Foreskin fibroblast (primary cell): ENCODE measurements at places on chromosomes 3 and 15.
A peak's percentile ranks its signal among the peaks of the same experiment; 100 is the strongest.

GRCh38 chr3:127431066-127431465 lies 143.2 kb upstream of the PRR20G start:
- no peak for DNase-seq

DNA sequence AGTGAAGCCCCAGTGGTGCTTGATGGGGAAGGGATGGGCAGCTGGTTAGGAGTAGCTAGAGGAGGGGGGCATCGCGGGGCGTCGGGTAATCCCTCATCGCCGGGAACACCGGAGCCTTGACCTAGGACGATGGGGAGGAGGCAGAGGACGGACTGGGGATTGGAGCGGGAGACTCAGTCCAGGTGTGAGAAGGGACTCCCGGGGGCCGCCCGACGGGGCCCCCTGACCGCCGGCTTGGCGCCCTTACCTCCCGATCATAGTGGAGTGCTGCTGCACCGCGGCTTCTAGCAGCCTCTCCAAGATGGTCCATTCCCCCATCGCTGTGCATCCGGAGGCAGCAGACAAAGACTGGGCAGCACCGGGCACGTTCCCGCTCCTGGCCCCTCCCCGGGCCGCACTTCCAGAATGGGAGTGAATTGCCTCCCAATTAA lies 612 bp downstream of the GJD2 start:
- no peak for DNase-seq

DNA sequence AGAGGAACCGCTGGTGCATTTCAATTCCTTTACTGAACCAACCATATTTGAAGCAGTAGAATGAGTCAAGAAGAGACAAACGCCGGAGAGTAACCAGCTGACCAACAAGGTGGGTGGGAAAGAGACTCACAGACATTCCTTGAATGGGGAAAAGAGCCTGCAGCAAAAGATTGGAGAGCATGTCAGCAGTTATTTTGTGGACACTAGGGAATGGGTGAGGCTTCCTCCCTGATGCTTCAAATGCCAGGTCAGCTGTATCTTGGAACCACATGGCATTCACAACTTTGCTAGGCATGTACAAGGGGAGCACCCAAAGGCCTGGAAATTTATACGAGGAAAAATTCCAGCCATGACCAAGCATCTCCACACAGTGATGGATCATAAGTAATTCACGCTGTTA lies 29.9 kb upstream of the ZKSCAN7 start:
- DNase-seq = no peak

- no peak for DNase-seq
Measured at GRCh38 chr3:193865339-193865738, 270.6 kb upstream of the HES1 start.

- peak; percentile 34 for DNase-seq
Measured at GRCh38 chr3:149077628-149078027, 8.7 kb downstream of the HLTF start.

DNA sequence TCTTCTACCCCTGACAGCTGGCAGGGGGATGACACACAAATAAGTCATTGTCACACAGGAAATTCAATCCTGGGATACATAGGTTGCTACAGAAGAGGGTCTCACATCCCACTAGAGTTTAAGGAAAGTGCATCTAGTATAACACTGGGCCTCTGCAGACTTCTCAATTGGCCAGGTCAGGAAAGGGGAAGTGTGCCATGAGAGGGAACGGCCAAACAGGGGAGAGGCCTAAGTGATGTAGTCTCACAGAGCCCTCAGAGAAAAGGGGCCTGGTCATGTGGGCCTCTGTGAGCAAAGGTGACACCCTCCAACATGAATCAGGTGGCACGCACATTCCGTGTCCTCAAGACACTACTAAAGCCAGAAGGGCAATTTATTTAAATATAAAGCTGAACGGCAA lies 11.2 kb downstream of the ZXDC start:
- no peak for DNase-seq

DNA sequence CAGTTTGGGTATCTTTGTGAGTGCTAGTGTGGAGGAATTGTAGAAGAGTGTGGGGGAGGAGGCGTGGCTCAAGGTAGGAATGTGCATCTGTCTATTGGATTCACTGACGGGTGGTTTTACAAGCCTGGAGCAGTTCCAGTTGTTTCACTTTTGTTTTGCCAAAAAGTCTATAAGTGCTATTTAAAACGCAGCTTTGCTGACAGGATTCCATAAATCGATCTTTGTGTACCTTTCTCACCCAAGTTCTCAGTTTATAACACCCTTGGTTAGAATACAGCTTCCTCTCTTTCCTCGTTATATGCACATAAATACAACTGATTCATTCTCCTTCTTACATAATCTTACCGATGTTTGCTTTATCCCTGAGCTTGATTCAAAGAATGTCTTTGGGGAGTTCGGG lies 123.2 kb upstream of the UBE2E2 start:
- DNase-seq = no peak

DNA sequence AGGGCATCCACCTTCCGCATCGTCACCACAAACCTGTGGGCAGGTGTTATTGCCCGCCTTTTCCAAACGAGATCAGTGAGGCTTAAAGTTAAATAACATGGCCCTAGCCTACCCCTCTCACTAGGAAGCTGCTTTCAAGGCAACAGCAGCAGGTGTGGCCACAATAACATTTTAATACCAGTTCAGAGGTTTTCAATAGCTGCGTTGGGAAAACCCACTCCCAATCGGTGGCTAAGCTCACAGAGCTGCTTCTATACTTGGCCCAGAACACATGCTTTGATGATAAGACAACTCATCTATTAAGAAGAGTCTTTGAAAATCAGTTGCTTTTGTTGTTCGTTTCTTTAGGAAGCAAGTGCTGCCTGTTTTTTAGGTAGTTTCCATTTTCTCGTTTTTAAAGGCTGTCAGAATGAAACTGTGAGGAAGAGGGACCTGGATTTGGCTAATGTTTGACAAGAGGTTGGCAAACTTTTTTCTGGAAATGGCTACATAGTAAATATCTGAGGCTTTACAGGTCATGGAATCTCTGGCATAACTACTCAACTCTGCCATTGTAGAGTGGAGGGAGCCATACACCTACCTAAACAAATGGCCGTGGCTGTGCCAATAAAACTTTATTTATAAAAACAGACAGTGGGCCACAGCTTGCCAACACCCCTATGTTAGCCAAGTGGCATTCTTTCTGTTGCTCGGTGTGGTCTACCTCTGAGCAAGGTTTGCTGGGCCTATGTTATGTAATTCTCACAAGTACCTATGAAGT lies 179.6 kb downstream of the FEZF2 start:
- DNase-seq = no peak

GRCh38 chr3:101381809-101382208 lies 61.4 kb upstream of the IMPG2 start:
- peak; percentile 59 for DNase-seq
